ENCODE measurements at places on chromosomes 7 and 10.

- DNase-seq, result no peak
These were observed 32.5 kb downstream of the DYDC1 start for GRCh38 chr10:80324086-80324485.

DNA sequence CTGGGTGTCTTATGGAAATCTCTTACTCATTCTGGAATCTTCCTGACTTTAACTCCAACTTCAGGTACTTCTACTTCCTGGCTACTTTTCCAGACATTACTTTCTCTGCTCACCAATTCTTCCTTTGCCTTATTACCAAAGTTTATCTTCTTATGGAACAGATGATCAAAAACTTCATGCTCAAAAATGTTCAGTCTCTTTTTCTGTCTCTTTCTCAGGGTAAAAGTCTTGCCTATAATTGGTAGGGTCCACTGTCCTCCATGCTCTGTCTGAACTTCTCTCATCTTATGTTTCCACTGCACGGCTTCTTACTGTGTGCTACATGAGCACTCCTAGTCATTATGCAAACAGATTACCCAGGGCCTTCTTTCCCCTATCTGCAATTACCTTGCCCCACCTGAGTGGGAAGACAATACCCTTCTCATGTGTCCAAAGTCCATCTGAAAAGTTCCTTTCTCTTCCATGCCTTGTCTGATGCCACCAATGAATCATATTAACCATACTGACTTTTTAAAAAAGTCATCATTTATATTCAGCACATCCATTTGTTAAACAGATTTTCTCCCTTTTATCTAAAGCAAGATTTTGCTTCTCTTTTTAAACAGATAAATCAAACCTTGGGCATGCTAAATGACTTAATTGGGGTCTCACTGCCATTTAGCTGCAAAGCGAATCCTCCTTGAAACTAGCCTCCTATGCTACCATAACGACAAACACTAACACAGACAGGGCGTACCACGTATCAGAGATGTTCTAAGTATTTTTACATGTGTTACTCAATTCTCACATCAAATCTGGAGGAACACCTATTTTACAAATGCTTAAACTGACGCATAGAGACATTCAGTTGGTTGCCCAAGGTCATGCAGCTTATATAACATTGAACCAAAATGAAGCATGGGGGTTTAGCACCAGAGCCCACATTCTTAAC, 48.8 kb downstream of the SEMA3C start:
- peak; percentile 95 for DNase-seq

DNA sequence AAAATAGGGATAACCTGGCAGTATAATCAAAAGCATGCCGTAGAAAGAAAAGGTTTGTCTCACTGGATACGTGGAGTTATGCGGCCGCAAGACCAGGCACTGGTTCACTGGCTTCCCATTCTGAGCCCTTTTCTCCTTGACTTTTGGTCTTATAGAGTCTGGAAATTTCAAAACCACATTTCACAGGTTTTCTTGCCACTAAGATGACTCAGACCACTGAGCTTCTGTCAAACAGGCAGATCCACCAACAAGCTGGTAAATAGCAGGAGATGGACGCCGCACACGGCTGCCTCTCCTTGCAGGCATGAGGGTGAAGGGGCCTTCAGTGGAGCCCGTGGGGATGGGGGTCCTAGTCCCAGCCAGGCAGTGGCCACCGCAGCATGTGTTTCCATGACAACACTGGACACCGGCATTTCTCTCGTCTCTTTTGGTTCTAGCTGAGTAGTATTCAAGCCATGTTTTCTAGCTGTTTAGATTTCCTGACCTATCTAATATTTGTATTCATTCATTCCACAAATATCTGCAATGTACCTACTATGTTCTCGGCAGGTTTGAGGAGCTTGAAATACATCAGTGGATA, 55.5 kb downstream of the KLF6 start:
- no peak for DNase-seq

DNA sequence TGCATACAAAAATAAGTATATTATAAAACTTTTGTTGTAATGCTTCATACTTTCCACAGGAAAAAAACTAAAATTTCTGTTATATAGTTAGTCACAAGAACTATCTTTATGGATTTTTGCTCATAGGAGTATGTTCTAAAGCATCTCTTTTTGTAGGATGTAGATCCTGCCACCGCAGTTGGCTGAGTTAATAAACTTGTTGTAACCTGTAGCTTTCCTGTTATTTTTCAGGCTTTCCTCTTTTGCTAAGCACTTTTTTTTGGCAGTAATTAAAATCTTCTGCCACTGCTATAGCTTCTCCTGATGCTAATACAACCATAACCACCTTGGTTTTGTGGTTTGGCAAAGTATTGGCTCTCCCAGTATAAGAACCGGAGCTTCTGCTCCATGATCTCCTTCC, 60.3 kb downstream of the WNT2 start:
- no peak for DNase-seq

GRCh38 chr7:92749832-92750446, 86.4 kb downstream of the CDK6 start:
- no peak for DNase-seq

DNA sequence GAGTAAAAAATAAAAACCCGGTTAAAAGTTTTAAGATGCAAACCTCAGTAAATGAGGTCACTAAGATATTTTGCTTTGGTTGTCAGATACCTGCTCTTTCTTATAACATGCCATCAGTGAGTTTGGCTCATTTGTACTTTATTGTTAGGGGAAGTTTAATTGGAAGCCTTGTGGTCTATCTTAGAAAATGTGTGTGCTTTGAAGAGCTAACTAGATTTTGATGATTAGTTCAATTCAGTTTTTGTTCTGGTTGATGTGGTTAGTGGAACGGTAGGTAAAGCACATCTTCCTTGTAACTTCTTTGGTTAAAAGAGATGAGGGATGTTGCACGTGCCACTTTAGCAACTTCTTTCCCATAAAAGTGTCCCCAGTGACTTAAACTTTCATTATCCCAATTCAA, 353.4 kb upstream of the GALNT17 start:
- DNase-seq, result no peak

DNA sequence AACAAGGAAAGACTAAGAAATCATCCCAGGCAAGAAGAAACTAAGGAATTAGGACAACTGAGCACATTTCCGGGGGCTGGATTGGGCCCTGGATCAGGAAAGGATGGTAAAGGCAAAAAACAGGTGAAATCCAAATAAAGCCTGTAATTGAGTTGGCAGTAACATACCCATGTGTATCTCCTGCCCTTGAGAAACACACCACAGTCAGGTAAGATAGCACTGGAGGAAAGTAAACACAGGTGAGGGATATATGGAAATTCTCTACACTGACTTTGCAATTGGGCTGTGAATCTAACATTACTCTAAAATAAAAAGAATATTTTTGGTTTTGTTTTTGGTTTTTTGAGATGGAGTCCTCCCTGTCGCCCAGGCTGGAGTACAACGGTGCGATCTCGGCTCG, 140.2 kb upstream of the FRMD4A start:
- DNase-seq, result no peak

- no peak for DNase-seq
These were observed 144.7 kb downstream of the MDFIC start for GRCh38 chr7:115066634-115067033.

- DNase-seq, result no peak
These were observed 23.3 kb downstream of the CLIP2 start for GRCh38 chr7:74312418-74313028.

GRCh38 chr10:42866115-42866995, 83.8 kb downstream of the BMS1 start:
- peak; percentile 54 for DNase-seq

DNA sequence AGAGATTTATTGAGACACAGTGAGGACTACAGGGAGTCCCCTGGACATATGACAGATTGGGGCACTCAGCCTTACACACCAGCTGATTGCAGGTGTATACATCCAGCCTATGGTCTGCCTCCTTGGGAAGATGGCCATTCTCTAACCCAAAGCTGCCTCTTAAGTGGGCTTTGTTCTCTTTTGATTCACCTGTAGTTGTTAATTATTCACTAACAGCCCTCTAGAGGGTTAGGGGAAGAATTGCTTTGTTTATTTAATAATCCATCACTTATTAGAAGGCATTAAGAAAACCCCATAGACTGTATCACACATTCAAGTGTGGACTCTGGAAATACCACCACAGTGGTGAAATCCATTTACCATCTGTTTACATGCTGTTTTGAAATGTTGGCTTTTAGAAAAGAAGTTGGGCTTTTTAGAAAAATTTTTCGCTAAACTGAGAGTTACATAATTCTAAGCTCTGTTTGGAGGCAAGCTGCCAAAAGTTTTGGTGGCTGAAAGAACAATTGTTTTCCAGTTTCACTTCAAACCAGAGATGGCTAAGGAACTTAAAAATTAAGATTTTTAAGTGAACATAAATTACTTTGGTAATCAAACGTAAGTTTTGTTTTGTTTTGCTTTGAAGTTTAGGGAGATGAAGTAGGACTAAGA, 379.1 kb downstream of the ADRA2A start:
- no peak for DNase-seq

- peak; percentile 50 for DNase-seq
These were observed 701.4 kb upstream of the COBL start for GRCh38 chr7:52017802-52018679.

DNA sequence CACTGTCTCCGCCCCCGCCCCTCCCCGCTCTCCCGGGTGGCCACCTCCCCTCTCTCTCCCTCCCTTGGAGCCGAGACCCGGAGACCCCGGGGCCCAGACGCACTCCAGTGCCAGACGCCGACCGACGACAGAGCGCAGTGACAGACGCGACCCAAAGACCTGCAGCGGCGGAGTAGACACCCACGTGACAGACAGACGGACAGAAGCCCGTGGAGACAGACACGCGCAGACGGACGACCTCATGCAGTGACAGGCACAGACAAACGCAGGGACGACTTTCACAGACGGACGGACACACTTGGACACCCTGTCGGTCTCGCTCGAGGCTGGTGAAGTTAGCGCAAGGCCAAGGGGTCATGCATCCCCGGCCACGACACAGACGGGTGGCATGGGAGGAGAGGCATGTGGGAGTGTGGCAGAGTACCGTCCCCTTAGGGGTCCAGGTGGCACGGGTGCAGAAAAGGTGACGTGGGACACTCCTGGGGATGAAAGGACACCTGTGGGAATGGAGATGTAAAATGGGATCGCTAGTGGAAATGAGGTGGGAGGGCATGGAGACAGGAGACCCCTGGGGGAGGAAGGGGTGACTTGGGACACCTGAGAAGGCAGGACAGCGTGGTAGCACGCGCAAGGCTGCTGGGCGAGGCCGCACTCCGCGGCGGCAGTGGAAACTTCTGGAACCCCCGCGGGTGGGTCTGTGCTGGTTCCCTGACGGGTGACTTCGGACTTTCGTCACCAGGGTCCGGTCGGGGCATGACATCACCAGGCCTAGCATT, 456 bp upstream of the ACHE start:
- DNase-seq, result peak; percentile 76

GRCh38 chr7:35249537-35249907, 4.4 kb downstream of the TBX20 start:
- no peak for DNase-seq

- no peak for DNase-seq
These were observed 536.3 kb downstream of the KCNMA1 start for GRCh38 chr10:77101341-77101740.

GRCh38 chr10:22002591-22003176, 846 bp downstream of the DNAJC1 start:
- peak; percentile 15 for DNase-seq

DNA sequence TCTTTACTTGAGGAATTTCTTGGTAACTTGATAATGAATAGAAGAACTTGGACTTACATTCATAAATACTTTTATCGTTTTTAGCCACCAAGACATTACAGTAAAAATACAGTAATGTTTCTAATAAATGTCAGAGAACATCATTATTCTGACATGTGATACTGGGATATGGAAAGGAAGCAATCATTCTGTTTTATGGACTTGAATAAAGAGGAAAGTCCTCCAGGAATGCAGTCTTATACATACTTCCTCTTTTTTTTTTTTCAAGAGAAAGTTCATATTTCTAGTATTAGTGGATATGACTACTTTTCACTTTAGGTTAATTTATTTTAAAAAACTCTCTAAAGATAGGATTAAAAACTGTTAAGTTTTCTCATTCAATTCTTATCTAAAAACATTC, 220.0 kb upstream of the SEMA3C start:
- no peak for DNase-seq

GRCh38 chr7:127988751-127989150, 42.5 kb downstream of the LRRC4 start:
- DNase-seq, result no peak

DNA sequence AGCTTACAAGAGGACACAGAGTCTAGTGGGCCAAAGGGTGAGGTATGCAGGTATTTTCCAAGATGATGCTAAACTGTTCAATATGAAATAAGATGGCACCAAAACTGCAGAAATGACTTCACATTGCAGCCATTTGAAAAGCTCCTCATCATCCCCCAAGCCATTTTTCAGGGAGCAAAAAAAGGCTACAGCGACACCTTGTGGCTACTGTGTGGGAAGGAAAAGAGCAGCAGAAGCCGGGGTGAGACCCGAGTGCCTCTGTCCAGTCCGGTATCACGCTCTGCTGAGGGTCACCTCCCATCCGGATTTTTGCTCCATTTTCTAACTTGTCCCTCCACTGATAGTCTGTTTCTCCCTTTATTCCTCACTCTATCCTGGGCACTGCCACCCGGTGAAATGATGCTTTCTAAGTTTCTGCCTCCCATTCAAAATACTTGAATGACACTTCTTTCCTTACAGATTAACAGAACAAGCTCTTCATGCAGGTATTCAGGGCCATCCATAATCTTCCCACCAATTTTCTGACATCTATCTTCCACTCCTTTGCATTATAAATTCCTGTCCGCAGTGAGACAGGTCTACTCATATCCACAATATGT, 220.2 kb downstream of the DGKI start:
- peak; percentile 10 for DNase-seq

- DNase-seq, result no peak
These were observed 9.5 kb downstream of the OGDHL start for GRCh38 chr10:49752584-49752983.

GRCh38 chr7:44222776-44223261, 22.0 kb downstream of the YKT6 start:
- DNase-seq, result no peak

DNA sequence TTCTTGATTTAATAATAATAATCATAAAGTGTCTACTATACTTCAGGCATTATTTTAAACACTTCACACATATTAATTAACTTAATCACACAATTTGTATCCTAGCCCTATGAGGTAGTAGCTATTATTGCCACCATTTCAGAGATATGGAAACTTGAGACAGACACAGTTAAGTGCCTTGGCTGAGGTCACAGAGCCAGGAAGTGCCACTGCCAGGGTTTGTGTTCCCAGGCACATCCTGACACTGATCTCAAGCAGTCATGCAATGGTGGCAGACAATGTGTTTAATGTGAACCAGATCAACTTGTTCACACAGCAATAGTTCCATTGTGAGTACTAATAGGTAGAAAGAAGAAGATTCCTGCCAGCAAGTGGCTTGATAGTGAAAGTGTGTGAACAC, 666.0 kb downstream of the SUGCT start:
- DNase-seq, result no peak

DNA sequence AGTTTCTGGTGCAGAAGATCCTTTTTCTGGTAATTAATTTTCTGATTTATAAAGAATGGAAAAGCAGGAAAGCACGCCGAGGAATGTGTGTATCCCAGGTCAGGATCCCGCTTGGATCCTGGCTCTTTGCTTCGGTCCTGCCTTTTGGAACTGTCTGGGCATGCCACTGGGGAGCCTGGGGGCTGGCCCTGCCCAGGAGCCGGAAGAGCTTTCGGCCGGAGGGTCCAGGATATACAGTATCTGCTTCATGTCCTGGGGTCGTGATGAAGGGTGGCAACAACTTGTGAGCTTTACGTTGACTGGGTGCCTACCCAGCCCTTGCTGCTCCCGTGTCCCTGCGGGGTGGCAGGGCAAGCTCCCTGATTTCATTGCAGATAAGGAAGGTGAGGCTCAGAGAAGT, 2.4 kb downstream of the SH2D4B start:
- no peak for DNase-seq

Measured in large intestine (tissue), 12 donors.